ENCODE measurements at places on chromosomes 6 and 20. TPM values are rescaled to one million over a fixed set of nuclear protein-coding genes. Genes with fewer than 3 reads are reported as not detected.

The ANGPT4 gene
- 0.24 TPM for total RNA-seq

DNA sequence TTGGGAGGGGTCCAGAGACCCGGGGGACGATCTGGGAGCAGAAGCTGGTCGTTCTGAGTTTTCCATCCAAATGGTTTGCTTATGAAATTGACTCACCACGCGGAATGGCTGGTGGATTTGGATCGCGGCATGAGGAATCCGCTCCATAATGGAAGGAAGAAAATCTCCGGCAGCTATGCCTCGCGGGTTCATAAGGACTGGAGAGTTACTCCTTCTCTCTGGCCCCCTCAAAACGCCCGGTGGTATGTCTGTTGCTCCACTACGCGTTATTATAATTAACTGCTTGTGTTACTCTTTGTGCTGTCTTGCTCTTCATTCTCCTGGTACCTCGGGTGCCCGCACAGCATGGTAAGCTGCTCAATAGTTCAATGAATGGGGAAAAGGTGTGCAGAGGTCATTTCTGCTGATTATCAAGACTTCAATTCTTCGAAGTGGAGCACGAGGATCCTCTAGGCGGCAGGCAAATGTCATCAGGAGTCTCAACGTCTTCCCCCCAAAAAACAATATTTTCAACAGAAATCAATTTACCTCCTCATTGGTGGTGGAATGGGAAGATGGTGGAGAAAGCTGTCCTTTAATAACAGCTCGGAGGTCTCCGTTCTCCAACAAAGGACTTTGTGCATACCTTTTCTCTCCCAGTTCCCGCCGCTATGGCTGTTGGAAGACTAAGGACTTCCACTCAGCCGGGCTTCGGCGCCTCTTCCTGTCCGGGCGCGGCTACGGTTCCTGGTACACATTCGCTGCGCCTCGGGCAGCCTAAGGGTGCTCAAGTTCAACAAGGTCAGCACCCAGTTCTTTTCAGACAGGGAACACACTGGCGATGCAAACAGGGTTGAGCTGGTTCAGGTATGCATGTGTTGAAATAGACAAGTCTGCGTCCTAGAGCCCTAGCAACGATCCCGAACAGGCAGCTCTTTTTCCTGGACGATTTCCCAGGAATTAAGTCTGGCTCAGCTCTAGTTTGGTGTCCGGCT, 9.2 kb upstream of the PRSS16 start:
- DNase-seq, result peak; percentile 14

DNA sequence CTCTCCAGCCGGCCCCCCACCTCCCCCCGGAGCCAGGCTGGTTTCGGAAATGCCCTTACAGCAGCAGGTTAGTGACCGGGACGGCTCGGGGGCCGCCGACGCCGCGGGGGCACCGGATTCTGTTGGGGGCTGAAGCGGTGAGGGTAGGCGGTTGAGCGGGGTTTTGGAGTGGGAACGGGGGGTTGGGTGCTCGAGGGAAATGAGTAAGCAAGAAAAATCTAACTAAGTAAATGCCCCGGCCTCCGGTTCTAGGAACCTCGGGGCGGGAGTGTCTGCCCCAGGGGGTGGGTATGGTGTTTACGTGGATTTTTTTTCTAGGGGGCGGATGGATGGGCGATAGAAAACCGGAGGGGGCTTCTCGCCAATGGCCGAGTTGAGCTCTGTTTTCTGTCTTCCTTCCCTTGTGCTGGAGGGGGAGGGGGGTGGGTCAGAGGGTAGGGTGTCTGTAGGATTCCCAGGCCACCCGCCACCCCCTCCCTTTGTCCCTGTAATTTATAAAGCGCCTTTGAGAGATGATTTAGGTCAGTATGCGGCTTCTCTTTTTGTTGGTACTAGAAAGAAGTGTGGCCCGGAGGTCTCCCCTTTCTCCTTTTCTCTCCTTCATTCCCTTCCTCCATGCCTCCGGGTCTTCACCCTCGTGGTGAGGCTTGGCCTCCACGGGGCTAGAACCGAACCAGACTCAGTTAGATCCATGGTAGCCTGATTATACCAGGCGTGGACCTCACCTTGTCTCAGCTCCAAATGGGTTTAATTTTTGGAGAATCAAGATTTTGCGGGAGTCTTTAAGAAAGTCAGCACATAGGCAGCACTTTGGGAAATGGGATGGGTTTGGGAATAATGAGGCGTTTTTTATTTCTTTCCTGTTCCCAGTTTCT, 2.3 kb downstream of the E2F3 start:
- peak; percentile 51 for DNase-seq

DNA sequence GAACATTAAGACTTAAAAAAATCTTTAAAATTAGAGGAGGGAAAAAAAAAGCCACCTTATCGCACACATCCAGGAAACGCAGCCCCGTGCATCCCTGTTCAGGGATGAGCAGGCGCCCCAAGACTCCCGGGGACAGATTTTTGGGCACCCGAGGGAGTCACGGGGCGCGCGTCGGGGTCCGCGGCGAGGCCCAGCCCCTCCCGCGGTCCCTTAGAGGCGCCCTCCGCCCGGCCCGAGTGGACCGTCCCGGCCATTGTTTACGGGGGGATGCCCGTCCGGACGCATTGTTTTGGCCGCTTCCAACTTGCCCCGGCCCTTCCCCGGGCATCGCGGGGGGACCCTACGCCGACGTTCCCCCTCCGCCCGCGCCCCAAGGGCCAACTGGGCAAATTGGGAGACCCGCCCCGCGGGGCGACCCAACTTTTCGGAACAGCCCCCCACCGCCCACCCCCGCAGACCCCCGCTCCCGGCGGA, 610 bp downstream of the ZNF217 start:
- DNase-seq, result peak; percentile 32

GRCh38 chr6:123329337-123329736, 307.4 kb downstream of the TRDN start:
- DNase-seq, result no peak

DNA sequence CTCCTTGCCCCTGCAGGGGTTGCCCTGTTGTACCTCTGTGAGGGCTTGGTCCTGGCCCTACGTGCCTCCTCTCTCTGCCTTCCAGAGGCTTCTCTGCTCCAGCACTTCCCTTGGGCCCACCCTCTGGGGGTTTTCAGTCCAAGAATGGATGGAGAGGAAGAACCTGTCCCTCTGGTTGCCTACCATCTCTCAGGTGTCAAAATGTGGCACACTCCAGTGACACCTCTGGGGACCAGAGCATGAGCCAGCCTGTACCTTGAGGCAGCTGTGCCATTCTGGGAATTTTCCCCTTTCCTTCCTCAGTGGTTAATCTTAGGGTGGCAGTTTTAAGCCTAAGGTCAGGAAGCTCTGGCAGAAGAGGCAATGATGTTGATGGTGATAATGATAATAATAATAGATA, 115.2 kb upstream of the ARMC2 start:
- DNase-seq, result no peak

- no peak for DNase-seq
Measured at GRCh38 chr20:8361006-8361652, 229.1 kb downstream of the PLCB1 start.

- no peak for DNase-seq
Measured at GRCh38 chr6:159061805-159062563, 17.2 kb upstream of the TAGAP start.

The AAR2 gene
- total RNA-seq, result 18.1 TPM

DNA sequence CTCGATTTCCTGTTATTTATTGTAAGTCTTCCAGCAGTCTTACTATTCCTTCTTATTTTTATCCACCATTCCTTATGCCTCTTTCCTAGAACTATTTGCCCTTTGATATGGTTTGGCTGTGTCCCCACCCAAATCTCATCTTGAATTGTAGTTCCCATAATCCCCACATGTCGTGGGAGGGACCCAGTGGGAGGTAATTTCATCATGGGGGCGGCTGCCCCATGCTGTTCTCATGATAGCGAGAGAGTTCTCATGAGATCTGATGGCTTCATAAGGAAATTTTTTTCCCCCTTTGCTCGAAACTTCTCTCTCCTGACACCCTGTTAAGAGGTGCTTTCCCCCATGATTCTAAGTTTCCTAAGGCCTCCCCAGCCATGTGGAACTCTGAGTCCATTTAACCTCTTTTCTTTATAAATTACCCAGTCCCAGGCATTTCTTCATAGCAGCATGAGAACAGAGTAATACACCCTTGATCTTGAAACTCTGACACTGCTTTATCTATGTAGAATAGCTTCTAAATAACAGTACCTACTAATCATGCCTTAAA, 48.8 kb downstream of the PLN start:
- no peak for DNase-seq

GRCh38 chr6:8888468-8888867, 453.1 kb upstream of the SLC35B3 start:
- DNase-seq, result peak; percentile 13

DNA sequence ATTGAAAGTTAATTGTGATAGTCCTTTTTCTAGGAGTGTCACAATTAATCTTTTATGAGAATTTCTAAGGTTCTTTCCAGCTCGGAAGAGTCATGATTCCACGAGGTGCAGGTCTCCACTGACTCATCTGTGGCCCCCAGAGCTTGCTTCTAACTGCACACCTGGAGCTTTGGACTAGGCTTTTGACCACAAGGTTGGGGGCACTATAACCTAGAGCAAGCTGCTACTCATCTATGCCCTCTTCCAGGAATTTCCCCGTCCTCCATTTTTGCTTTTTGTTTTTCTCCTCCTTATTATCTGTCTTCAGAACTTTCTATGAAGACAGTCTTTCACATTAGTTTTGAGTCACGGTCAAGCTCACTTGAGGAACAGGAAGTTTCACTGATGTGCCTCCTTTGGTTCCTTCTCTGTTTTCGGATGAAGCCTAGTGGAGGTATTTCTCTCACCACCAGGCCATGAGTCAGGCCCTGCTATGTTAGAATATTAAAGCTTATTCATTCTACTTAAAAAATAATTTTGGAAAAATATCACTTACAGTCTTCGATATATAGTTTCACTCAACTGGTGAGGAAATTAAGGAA, 119.2 kb upstream of the INSM1 start:
- DNase-seq, result no peak

DNA sequence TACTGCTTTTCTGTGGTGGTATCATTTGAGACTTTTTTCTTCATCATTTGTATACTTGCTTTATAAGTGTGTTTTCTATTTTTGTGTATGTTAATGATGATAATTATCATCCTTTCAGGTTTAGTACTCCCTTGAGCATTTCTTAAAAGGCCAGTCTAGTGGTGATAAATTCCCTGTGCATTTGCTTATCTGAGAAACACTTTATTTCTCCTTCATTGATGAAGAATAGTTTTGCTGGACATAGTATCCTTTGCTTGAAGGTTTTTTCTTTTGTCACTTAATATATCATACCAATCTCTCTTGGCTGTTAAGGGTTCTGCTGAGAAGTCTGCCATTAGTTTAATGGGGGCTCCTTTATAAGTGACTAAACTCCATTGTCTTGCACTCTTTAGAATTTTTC, 123.2 kb upstream of the IRAK1BP1 start:
- no peak for DNase-seq

The ZNF334 gene
- total RNA-seq, result 12.0 TPM

DNA sequence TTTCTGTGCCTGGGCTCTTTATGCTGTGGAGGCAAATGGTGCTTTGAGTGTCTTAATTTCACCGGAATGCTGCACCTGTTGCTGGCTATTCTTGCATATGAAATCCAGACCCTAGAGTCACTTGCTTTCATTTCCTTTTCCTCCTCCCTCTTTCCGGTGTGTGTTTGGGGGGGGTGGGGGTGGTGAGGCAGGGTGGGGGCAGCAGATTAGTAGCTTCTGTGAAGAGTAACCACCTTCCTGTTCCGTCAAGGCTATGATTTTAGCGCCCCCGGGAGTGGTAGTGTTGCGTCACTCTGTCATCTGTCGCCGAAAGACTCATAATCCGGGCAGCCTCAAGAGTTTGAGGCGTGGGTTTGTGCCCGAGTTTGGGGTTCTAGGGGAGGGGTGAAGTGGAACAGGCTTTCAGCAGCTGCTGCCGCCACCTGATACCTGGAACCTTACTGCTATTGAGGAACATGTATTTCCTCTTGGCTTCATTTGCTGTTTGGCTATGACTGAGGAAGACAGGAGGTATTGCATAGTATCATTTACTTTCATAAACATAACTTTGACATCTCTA, 49.1 kb downstream of the UTRN start:
- no peak for DNase-seq

The FAM83D gene
- 5.3 TPM for total RNA-seq

Data from umbilical cord (tissue), 2 donors.